Activated CD4-positive, alpha-beta T cell treated with anti-CD3 and anti-CD28 coated beads, Interleukin-2, amount 10 ng/mL, durations not matched to agents 24 days and 14 days (primary cell): ENCODE measurements at places on chromosomes 16 and 17. TPM values are rescaled to one million over a fixed set of nuclear protein-coding genes. Genes with fewer than 3 reads are reported as not detected.
A peak's percentile ranks its signal among the peaks of the same experiment; 100 is the strongest.

DNA sequence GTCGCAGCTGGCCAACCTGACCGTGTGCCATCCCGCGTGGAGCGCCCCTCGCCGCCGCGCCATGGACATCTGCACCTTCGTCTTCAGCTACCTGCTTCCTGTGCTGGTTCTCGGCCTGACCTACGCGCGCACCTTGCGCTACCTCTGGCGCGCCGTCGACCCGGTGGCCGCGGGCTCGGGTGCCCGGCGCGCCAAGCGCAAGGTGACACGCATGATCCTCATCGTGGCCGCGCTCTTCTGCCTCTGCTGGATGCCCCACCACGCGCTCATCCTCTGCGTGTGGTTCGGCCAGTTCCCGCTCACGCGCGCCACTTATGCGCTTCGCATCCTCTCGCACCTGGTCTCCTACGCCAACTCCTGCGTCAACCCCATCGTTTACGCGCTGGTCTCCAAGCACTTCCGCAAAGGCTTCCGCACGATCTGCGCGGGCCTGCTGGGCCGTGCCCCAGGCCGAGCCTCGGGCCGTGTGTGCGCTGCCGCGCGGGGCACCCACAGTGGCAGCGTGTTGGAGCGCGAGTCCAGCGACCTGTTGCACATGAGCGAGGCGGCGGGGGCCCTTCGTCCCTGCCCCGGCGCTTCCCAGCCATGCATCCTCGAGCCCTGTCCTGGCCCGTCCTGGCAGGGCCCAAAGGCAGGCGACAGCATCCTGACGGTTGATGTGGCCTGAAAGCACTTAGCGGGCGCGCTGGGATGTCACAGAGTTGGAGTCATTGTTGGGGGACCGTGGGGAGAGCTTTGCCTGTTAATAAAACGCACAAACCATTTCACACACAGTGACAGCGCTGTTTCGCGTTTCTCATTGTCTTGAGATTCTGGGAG lies 2.0 kb upstream of the ZACN start:
- peaks cover 26% of the 10 kb centered on the region for H3K4me1 ChIP-seq
- peaks cover 4% of the 10 kb centered on the region for H3K36me3 ChIP-seq
- H3K27me3 ChIP-seq = peaks cover 48% of the 10 kb centered on the region
- peak overlapping the region; percentile 85 for H3K4me3 ChIP-seq
- peak; percentile 86 for DNase-seq
- peak overlapping the region; percentile 86 for H3K27ac ChIP-seq

- H3K4me1 ChIP-seq = peaks cover 59% of the 10 kb centered on the region
- peaks cover 6% of the 10 kb centered on the region for H3K36me3 ChIP-seq
- no peak for DNase-seq
Measured at GRCh38 chr17:72723711-72724110, 368.8 kb downstream of the SLC39A11 start.

- H3K4me1 ChIP-seq = no peaks in the 10 kb centered on the region
- DNase-seq = no peak
Measured at GRCh38 chr16:2278272-2278608, 10.3 kb upstream of the RNPS1 start.

DNA sequence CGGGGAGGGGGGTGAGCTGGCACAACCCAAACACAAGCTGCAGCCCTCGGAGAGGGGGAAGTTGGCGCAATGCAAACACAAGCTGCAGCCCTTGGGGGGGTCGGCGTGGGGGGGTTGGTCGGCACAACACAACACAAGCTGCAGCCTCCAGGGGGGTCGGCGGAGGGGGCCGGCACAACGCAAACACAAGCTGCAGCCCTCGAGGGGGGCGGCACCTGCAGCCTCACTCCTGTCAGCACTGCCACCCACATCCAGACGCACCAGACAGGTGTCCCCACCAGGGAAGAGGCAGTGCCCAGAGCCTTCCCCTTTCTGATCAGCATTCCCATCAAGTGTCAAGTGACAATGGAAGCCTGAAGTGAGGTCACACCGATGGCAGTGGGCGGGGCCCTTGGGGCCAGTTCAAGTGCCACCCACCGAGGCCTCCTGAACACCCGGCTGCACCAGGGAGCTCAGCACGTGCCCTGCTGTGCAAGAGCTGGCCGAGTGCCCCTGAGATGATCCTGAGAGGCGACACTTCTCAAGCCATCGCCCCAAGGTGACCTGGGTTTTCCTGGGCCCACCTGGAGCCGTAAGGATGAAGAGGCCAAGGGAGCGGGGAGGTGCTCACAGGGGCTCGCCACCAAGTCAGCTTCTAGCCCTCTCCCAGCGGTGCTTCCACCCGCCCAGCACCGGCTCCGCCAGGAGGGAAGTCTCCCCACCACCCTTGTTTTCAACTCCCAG lies 59.3 kb downstream of the KLHDC4 start:
- H3K4me1 ChIP-seq = peaks cover 19% of the 10 kb centered on the region
- no peak for DNase-seq
- H3K36me3 ChIP-seq = peaks cover 35% of the 10 kb centered on the region
- no peak overlapping the region for H3K4me3 ChIP-seq
- H3K27me3 ChIP-seq = no peaks in the 10 kb centered on the region

DNA sequence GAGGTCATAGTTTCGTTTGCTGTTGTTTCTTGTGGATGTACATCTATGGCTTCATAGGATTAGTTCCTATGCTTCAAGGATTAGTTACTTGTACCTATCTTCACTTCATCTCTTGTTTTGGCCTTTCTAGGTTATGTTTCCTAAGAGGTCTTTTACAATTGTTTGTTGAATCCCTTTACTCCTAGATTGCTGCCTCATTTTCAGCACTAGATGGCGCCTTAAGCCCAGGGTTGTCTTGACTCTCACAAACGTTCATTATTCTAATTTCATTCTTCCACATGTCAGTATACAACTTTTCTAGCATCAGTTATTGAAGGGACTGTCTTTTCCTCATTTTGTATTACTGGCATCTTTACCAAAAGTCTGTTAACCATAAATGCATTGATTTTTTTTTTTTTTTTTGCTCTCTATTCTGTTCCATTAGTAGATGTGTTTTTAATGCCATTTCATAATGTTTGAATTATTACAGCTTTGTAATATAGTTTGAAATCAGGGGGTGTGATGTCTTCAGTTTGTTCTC lies 45.0 kb upstream of the NACA2 start:
- H3K27ac ChIP-seq = no peak overlapping the region
- H3K4me1 ChIP-seq = no peaks in the 10 kb centered on the region
- H3K27me3 ChIP-seq = peaks cover 60% of the 10 kb centered on the region

DNA sequence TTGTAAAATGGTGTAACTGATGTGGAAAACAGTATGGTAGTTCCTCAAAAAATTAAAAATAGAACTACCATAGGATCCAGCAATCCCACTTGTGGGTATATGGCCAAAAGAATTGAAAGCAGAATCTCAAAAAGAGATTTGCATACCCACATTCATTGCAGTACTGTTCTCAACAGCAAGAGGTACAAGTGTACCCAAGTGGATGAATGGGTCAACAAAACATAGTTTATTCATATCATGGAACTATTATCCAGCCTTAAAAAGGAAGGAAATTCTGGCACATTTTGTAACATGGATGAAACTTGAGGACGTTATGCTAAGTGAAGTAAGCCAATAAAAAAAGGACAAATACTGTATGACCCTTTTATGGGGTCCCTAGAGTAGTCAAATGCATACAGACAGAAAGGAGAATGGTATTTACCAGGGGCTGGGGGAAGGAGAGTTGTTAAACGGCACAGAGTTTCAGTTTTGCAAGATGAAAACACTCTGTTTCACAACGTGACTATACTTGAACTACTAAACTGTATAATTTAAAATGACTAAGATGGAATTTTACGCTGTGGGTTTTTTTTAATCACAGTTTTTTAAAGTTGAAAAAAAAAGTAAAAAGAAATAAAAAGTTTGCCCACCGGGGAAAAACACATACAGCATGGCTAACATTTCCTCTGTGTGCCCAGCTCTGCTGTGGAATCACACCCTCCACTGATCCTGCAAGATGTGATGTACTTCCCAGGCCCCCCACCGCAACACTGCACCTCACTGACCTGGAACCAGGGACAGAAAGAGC lies 6.1 kb downstream of the TVP23A start:
- DNase-seq = no peak
- H3K4me3 ChIP-seq = peak overlapping the region; percentile 41
- peaks cover 7% of the 10 kb centered on the region for H3K27me3 ChIP-seq
- peak overlapping the region; percentile 52 for H3K27ac ChIP-seq

- H3K27me3 ChIP-seq = no peaks in the 10 kb centered on the region
- H3K36me3 ChIP-seq = peaks cover 49% of the 10 kb centered on the region
- H3K27ac ChIP-seq = peak overlapping the region; percentile 39
- no peak for DNase-seq
- H3K4me3 ChIP-seq = no peak overlapping the region
Measured at GRCh38 chr17:78114831-78115723, 13.5 kb downstream of the TMC6 start.

- H3K4me3 ChIP-seq = no peak overlapping the region
- H3K27me3 ChIP-seq = no peaks in the 10 kb centered on the region
- DNase-seq = no peak
- H3K4me1 ChIP-seq = no peaks in the 10 kb centered on the region
Measured at GRCh38 chr17:32475258-32475657, 11.5 kb upstream of the CDK5R1 start.

GRCh38 chr17:45951941-45952340 lies 47.1 kb upstream of the STH start:
- H3K27ac ChIP-seq = no peak overlapping the region
- DNase-seq = no peak
- H3K4me1 ChIP-seq = peaks cover 5% of the 10 kb centered on the region
- peaks cover 25% of the 10 kb centered on the region for H3K27me3 ChIP-seq
- no peaks in the 10 kb centered on the region for H3K36me3 ChIP-seq
- no peak overlapping the region for H3K4me3 ChIP-seq

GRCh38 chr16:81873843-81874752 lies 95.0 kb downstream of the PLCG2 start:
- H3K4me3 ChIP-seq = no peak overlapping the region
- no peak overlapping the region for H3K27ac ChIP-seq
- no peaks in the 10 kb centered on the region for H3K36me3 ChIP-seq
- peaks cover 6% of the 10 kb centered on the region for H3K27me3 ChIP-seq
- H3K4me1 ChIP-seq = peaks cover 7% of the 10 kb centered on the region
- peak; percentile 84 for DNase-seq

DNA sequence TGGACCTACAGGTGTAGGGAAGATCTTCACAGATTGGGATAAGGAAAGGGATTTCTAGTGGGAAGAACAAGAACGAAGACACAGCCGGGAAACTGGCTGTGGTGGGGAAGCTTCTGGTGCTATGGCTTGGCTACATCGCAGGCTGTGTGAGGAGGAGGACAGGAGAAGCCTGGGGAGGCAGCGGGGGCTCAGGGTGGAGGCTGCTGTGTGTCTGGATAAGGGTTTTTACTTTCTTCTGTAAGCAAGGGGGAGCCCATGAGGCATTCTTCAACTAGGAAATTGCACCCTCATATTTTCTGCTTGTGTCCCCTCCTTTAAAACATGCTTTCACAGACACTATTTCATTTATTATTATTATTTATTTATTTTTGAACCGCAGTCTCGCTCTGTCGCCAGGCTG lies 2.9 kb upstream of the RHBDF2 start:
- no peak for DNase-seq
- H3K4me3 ChIP-seq = no peak overlapping the region
- H3K36me3 ChIP-seq = no peaks in the 10 kb centered on the region
- H3K27me3 ChIP-seq = peaks cover 2% of the 10 kb centered on the region

PDILT gene
- not detected in 2 replicates for total RNA-seq

NOD2 gene
- 8.3 and 9.3 TPM in 2 replicates for total RNA-seq
